ENCODE measurements at places on chromosomes 6 and 20.
A peak's percentile ranks its signal among the peaks of the same experiment; 100 is the strongest.

- no peak for DNase-seq
These were observed 1026.9 kb upstream of the ADGRB3 start for GRCh38 chr6:67608099-67608749.

DNA sequence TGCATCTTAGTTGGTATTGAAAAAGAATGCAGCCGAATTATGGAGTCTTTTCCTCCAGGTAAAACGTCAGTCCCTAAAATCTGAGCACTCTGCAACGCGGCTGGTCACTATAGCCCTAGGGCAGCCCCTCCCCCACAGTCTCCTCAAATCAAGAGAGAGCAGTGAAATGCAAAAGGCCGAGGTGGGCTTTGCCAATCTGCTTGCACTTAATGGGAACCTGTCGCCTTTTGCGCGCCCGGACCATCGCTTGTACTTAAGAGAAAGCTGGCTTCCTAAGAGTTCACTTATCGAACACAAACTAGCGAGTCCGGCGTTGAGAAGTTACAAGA, 447 bp downstream of the MCM3 start:
- DNase-seq = no peak

- DNase-seq = peak; percentile 9
These were observed 216.2 kb downstream of the RFPL4B start for GRCh38 chr6:112563368-112563767.

GRCh38 chr6:37501632-37502491, 2.2 kb upstream of the CCDC167 start:
- no peak for DNase-seq

GRCh38 chr20:60060593-60060992, 102.4 kb downstream of the CDH26 start:
- no peak for DNase-seq

All from globus pallidus (tissue), 1 donor.